Kidney (tissue), 22 donors: ENCODE measurements at places on chromosomes 7 and 10. TPM values are rescaled to one million over a fixed set of nuclear protein-coding genes. Genes with fewer than 3 reads are reported as not detected.

The RSPH10B gene
- 0.79 TPM for total RNA-seq

- H3K27me3 ChIP-seq = no peaks in the 10 kb centered on the region
- no peaks in the 10 kb centered on the region for H3K4me1 ChIP-seq
- DNase-seq = no peak
- H3K27ac ChIP-seq = no peak overlapping the region
- H3K4me3 ChIP-seq = no peak overlapping the region
- H3K36me3 ChIP-seq = no peaks in the 10 kb centered on the region
Observed at GRCh38 chr10:96118604-96119450, 11.3 kb upstream of the ZNF518A start.

DNA sequence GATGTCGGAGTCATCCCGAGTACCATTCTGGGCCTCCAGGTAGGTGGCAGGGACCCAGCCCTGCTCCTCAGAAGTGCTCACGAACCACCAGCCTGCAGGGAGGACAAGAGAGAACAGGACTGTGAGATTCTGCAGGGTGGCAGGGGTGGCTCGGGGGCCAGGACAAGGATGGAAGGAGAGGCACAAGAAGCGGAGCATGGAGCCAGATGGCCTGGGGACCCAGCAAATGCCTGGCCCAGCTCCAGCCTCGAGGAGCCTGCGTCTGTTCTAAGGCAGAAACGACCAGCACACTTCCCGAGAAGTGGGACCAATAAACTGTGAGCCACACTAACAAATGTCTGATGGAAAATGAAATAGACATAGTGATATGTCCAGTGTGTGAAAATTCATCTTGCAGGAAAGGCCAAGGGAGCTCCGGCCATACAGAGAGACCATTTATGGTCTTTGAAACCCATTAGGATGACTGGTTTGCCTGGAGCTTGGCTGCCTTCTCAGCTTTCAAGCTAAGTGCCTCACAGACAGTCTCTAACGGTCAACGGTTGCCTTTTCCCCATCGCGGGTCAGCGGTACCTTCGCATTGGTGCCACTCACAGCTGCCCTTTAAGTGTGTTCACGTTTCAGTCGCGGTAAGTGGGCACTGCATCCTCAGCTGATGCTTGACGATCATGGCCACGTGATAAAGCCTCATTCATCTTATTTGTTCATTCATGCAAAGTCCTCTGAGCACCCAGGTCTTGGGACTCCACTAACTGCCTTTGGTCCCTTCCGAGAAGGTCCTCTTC is 133.8 kb downstream of the NEURL1 start:
- H3K4me1 ChIP-seq = no peaks in the 10 kb centered on the region
- no peaks in the 10 kb centered on the region for H3K36me3 ChIP-seq
- H3K27me3 ChIP-seq = no peaks in the 10 kb centered on the region
- DNase-seq = no peak
- H3K4me3 ChIP-seq = no peak overlapping the region

- no peaks in the 10 kb centered on the region for H3K36me3 ChIP-seq
- H3K4me3 ChIP-seq = no peak overlapping the region
- DNase-seq = no peak
Observed at GRCh38 chr7:27846388-27846787, 106.4 kb downstream of the TAX1BP1 start.
